NCI-H1417 (cell line): ENCODE measurements at places on chromosomes 1 and 21.

DNA sequence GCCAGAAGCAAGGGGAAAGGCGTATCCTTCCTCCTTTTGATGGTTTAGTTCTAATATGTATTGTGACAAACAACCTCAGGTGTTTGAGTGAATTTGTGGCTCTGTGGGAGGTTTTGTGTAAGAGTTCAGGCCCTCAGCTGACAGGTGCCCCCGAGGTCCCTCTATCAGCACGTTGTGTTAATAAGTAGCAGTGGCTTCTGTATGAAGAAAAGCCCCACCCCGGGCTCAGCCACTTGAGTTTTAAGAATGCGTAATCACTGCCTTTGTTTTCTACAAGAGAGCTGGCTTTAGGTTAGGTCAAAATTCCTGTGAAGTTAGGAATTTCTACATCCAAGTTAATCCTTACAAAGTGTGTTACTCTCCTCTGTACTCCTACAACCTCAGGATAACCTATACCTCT lies 92.4 kb upstream of the PGBD5 start:
- DNase-seq = no peak

DNA sequence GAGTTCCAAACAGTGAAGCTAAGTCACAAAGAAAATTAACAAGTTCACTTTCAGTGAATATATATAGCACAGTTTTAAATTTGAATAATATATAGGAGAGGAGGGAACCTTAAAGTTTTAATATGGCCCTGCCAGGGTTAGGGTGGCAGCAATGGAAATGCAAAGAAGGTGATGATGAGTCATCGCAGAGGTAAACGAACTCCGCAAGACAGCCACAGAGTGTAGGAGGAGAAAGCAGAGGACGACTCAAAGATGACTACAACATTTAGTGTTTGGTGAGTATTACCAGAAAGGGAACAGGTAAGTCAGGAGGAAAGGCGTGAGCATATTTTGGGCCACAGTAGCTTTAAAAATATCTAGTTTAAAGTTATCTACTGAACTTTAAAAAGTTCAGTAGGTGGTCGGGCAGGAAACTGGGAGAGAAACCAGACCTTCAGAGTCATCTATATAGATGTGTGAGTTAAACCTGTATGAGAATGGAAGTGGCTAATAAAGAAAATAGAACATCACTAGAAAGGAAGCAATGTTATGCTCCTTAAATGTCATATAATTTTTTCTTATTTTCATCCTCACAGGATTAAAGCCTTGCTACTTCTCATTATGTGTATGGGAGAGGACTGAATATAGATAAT lies 75.7 kb downstream of the UCHL5 start:
- DNase-seq = no peak

- no peak for DNase-seq
Measured at GRCh38 chr1:119594376-119594775, 53.7 kb downstream of the ZNF697 start.

DNA sequence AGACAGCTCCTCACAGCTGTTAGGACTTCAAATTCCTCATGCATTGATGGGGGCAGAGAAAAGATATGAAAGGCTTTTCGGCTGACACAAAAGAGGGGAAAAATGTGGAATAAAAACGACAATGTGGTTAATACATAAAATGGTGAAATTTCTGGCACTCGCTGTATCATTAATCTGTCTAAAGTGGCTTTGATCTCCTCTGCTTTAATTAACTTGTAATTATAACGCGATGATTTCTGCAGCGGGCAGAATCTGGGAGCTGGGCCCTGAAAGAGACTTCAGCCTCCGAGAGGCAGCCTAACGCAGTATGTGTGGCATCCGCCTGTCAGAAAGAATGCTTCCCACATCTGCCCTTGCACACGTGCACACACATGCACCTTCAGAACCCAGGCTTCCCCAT lies 144.1 kb upstream of the IGSF21 start:
- DNase-seq = no peak

DNA sequence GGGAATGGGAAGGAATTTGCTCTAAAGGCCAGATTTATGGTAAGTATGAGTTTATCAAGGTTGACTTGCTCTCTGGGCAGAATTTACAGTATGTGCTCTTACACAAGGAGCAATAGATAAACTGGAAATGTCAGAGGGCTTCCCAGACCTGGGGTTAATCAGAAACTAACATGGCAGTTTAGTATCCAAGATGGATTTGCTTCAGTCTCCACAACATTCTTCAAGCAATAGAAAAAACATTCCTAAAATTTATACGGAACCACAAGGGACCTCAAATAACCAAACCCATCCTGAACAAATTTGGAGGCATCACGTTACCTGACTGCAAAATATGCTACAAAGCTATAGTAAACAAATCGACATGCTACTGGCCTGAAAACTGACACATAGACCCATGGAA lies 606.7 kb upstream of the CHRM3 start:
- no peak for DNase-seq

DNA sequence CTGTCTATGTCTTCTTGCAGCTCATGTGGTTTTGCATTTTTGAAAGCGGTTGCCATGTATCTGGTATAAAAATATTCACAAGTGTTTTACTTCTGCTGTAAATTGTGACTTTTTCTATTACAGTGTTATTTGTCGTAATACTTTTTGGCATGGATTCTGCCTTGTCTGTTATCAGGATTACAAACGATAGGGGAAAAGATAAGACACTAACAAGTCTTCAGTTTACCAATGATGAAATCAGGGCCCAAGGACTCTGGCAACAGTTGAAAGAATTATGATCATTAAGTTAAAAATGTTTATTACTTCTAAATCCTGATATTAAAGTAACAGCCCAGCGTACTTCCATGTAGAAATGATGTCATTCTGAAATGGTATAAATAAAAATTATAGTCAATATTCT lies 298.8 kb downstream of the KIF26B start:
- DNase-seq = no peak
